ELR (cell line): ENCODE measurements at places on chromosomes 7 and 10.

DNA sequence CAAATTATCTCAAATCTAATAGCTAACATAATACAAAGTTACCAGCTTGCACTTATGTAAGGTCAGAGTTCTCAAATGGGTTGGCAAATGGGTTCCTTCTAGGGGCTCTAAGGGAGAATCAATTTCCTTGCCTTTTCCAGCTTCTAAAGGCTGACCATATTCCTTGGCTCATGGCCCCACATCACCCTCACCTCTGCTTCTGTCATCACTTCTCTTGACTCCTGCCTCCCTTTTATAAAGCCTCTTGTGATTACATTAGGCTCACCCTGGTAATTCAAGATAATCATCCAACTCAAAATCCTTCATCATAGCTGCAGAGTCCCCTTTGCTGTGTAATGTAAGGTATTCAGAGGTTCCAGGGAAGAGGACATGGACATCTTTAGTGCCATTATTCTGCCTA, 42.1 kb downstream of the CHN2 start:
- DNase-seq, result no peak

- no peak for DNase-seq
Measured at GRCh38 chr10:43267811-43268210, 946 bp upstream of the RASGEF1A start.

DNA sequence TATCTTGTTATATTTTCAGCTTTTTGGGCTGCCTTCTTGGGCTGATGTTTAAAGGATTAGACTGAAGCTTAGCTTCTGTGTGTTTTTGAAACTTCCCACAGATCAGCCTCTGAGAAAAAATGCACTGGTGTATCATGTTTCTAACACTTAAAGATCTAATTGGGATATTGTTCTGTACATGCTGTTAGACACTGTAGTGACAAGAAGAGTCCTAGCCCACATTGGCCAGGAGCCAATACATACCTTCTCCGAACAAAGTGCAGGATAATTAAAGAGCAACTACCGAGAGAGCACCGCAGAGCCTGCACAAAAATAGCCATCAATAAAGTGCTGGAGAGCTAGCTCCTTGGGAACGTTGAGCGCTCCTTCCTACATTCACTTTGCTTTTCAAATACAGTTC, 289.4 kb upstream of the SP8 start:
- DNase-seq, result no peak

DNA sequence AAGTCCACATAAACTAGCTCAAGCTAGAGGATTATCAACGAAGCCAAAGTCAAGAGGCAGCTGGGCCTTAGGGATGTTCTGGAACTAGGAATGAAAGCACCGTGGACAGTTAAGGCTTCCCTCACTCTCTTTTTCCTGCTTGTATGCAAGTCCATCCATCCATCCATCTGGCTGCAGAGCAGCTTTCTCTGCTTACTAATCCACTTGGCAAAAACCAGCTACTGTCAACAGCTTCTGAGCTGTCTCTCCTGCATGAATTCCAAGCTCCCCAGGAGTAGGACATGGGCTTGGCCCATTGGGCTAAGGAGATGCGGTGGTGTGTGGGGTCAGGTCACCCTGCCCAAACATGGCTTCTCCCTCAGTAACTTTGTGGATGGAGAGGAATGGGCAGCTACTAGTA, 66.2 kb downstream of the NAMPT start:
- DNase-seq, result no peak

GRCh38 chr10:128575761-128576160, 449.5 kb upstream of the MKI67 start:
- no peak for DNase-seq

- DNase-seq, result peak; percentile 33
Measured at GRCh38 chr7:43565786-43566185, 17.1 kb upstream of the STK17A start.

DNA sequence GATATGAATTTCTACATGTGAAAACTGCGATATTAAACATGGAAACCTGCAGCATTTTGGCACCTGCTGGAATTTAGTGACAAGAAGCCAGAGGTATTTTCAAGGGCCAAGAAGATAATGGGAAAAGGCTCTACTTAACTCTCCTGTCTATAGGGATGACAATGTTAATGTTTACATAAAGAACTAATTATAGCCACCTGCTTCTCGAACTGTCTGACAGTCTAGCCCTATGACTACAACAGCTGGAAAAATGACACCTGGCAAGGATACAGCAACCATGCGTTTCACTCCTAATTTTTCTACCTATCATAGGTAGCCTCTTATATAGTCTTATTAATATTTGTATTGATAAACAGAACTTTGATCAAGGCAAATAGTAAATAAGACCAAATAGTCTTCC, 49.6 kb downstream of the MAGI2 start:
- no peak for DNase-seq

- no peak for DNase-seq
Measured at GRCh38 chr10:86294346-86295265, 72.0 kb downstream of the GRID1 start.

GRCh38 chr10:23686722-23687121, 247.8 kb downstream of the OTUD1 start:
- DNase-seq, result no peak

- no peak for DNase-seq
Measured at GRCh38 chr7:31023877-31024276, 28.2 kb upstream of the ADCYAP1R1 start.

DNA sequence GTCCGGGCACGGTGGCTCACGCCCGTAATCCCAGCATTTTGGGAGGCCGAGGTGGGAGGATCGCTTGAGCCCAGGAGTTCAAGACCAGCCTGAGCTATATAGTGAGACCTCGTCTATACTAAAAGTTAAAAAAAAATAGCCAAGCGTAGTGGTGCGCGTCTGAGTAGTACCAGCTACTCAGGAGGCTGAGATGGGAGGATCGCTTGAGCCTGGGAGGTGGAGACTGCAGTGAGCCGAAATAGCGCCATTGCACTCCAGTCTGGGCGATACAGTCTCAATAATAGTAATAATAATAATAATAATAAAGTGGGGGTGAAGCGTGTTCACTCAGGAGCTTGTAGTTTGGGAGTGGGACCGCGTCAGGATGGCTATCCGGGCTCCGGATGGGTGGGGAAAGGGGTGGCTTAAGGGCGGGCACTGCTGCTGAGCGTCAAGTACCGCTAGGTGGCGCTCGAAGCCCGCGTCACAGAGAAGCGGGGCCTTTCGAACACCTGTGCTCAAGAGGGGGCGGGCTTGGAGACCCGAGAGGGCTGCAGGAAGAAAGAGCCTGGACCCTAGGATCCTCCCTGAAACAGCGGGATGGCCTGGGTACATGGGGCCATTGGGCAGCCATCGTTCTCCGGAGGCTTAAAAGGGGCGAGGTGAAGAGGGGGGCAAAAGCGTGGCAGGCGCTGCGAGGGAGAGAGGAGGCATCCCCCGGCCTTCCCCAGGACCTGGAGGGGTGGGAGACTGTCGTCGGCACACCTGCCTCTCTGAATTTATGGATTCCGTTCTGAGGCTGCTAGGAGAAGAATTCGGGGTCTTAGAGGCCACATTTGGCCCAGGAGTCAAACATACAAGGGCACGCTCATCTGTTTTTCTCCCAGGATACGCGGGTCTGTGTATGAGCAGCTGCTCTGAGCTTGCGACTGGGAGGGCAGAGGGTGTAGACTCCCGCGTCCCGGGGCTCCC, 14.5 kb downstream of the LBX1 start:
- peak; percentile 70 for DNase-seq

DNA sequence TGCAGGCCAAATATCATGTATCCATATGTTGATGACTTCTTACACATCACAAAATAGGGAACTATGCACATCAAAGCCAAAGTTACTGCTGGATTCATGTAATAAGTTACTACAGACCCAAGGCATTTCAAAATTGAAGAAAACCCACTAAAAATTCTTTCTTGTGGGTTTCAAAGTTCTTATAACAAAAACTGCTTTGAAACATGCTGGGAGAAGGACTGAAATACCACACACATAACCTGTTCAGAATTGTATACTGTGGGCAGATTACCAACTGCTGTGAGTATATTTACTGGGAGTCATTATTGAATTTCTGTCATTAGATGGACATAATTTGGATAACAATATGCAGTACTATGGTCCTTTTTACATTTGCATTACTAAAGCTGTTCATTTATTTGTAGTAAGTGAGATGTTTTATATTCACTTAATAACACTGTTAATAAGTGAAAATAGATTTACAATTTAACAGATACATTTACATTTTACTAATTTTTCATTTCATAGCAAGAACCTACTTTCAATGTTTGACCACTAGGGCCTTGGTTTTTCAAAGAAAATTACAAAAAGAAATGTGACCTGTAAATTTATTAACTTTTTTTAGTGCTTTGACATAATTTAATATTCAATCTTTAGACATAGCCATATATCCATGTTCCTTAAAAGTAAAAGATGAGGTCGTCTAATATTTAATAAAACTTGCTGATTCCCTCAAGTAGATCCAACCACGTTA, 132.6 kb downstream of the MAGI2 start:
- DNase-seq, result no peak

GRCh38 chr7:52723606-52724005, 311.8 kb upstream of the POM121L12 start:
- no peak for DNase-seq

GRCh38 chr10:7478727-7479457, 68.1 kb upstream of the SFMBT2 start:
- DNase-seq, result no peak

- peak; percentile 57 for DNase-seq
Measured at GRCh38 chr7:80231707-80232106, 97.1 kb downstream of the GNAI1 start.
